ENCODE measurements at places on chromosomes 12 and 14.

DNA sequence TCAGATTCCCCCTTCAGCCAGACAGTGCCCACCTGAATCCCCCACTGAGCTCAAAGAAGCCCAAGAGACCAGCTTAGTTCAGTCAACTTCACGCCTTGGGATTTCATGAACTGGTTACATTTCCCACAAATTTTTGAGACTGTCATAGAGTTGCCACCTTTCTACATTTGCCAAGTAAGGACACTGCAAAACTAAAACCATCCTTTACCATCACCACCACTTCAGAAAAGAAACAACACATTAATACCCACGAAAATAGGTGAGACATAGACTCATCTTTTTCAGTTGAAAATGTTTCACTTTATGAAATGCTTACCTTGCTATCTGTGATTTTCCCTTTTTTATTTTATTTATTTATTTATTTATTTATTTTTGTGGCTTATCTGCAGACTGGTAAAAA lies 16.1 kb downstream of the CMKLR1 start:
- DNase-seq: no peak

- DNase-seq: no peak
Measured at GRCh38 chr12:57416039-57416996, 14.5 kb downstream of the R3HDM2 start.

DNA sequence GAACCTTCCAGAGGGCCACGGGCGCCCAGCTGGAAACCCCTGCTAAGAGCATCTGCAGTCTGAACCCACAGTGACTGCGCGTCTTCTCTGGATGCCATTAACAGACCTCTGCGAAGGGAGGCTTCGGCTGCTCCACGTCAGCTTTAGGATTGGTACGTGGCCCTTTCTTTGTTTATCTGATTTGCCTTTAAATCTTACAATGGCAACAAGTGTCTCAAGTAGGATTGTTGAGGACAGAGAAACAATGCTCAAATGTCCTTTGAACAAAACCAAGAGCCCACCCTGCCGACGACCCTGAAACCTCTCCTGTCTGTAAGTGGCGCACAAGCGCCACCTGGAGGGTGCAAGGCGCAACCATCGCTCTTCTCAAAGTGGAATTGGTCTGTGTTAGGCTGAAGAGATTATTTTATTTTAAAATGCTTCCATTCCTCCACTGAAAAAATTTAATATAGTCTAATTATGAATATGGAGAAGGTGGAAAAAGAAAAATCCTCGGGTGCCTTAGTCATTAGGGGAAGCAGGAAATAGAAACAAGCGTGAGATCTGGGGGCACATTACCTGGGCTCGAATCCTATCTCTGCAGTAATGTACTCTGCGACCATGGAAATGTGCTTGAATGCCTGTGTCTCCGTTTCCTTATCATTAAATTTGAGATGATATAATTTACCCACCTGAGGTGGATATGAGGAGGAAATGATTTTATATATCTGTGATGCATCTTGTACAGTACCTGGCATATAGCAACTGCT lies 82.6 kb upstream of the PTPRB start:
- DNase-seq: no peak

GRCh38 chr12:101570047-101570446 lies 24.7 kb upstream of the MYBPC1 start:
- DNase-seq: no peak

DNA sequence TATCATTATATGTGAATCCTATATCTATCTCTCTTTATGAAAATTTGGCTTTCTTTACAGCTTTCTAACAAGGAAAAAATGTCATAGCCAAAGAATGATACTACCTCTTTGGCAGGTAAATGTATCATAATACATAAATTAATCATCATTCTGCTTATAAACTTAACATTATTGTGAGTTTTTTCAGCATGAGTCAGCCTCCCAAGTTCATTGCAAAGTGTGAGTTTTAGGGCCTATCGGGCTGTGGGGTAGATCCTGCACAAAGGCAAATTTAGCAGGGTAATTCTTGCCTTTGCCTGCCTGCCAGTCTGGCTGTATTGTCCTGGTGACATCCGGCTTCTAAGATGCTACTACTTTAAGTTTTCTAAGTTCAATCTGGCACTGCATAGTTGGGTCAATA lies 412.6 kb downstream of the MDGA2 start:
- DNase-seq: no peak

GRCh38 chr14:22887260-22887989 lies 4.4 kb downstream of the REM2 start:
- no peak for DNase-seq

GRCh38 chr14:59215322-59215721 lies 26.9 kb downstream of the DAAM1 start:
- DNase-seq: no peak

- no peak for DNase-seq
Measured at GRCh38 chr14:59836116-59836515, 34.5 kb downstream of the RTN1 start.

DNA sequence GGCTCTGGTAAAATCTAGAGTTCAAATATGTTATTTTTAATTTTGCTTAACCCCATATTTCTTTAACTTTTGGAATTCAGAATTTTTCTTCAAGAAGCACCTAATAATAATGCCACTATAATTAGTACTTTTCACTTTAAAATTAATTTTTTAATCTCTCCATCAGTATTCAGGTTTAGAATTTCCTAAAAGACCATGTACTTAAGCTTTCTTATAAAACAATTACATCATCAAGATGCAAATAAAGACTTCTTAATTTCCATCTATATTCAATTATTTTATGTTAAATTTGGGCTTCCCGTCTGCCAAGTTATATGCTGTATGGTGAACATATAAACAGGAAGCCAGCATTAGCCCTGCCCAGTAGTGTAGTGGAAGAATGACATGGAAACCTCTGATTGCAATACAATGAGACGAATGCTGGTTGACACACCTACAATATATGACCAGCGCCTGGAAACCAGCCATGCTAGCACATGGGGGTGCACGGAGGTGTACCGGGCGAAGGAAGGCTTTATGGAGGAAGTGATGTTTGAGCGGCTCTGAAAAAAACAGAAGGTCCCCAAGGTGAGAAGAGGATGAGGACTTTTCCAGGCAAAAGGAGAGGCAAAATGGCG lies 82.2 kb downstream of the LLPH start:
- DNase-seq: no peak

DNA sequence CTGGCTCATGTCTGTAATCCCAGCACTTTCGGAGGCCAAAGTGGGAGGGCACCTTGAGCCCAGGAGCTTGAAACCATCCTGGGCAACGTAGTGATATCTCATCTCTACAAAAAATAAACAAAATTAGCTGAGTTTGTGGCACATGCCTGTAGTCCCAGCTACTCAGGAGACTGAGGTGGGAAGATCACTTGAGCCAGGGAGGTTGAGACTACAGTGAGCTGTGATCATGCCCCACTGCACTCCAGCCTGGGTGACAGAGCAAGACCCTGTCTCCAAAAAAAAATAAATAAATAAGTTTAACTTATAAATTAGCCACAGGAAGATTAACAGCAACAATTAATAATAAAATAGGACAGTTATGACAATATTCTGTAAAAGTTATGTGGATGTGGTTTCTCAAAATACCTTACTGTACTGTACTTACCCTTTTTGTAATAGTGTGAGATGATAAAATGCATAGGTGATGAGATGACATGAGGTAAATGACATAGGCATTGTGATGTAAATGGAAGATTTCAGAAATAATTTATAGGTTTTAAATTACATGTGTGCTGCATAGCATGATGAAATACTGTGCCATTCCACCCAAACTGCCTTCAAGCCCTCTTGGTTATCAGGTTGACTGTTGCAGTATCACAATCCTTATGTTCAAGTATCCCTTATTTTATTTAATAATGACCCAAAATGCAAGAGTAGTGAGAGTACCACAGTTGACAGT lies 22.0 kb downstream of the USP15 start:
- no peak for DNase-seq

DNA sequence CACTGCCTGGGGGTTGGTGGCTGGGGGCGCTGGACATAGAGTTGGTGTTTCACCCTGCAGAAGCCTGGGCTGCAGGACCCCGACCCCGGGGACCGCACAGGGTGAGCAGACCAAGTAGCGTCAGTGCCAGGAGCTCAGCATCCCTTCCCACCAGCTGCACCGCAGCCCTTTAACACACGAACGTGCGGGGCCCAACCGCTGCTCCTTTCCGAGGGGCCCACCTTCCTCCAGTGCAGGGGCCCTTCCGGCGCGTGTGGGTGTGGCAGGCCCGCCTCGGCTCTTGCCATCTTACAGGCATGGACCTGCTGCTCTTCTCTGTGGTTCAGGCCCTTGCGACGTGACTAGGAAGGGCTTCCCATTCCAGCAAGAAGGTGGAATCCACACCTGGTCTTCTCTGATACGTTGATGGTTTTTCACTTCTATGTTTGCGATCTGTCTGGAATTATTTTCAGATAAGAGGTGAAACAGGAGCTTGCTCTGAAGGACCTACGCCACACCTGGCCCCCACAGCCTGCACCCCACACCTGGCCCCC lies 47.8 kb downstream of the LRCOL1 start:
- DNase-seq: no peak

DNA sequence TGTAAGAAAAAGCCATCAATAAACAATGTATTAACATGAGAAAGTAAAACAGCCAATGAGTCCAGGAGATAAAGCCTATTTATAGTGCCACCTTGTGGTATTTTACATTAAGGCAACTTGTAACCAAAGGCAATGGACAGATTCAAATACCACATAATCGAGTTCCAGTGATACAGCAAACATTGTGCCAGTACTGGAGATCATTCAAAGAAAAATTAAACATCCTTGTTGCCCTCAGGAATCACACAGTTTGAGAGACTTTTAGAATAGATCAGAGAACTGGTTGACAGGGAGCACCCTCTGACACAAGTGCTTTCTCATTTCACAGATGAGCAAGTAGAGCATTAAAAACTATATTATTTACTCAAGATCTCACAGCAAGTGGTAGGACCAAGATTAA lies 98.1 kb downstream of the DDHD1 start:
- no peak for DNase-seq

- no peak for DNase-seq
Measured at GRCh38 chr12:125453751-125454150, 388.5 kb downstream of the AACS start.

GRCh38 chr12:45259675-45260074 lies 43.8 kb downstream of the ANO6 start:
- no peak for DNase-seq

DNA sequence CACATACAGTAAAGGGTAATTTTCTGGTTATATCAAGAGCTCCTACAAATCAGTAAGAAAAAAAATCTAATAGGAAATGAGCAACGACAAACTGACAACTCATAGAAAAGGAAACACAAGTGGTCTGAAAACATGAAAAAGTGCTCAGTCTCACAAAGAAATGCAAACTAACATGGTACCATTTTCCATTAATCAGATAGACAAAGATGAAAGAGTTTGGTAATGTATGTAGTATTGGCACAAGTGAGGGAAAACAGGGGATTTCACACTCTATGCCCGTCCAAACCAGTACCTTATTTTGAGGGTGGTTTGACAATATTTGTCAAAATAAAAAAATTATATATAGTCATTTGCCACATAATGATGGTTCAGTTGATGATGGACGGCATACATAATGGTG lies 13.2 kb downstream of the PTPN11 start:
- DNase-seq: no peak

- DNase-seq: no peak
Measured at GRCh38 chr14:46989566-46989965, 338.0 kb upstream of the RPL10L start.

DNA sequence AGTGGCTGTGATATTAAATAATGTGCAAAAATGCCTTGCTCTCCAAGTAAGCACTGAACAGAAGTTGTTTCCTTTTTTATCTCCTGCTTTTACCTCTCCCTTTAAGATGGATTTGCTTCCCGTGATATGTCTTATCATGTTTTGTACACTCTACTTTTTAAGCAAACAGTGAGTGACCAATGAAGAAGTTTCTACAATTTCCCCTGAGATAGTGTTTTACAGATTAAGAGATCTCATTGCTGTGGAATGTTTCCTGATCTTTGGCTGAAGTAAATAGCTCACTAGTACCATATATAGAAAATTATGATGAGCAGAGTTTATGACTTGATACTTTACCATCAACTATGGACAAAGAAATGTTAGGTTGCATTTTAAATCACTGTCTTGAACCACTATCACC lies 184.8 kb upstream of the PDE3A start:
- no peak for DNase-seq

- no peak for DNase-seq
Measured at GRCh38 chr12:52907092-52907810, 2.4 kb upstream of the KRT8 start.

DNA sequence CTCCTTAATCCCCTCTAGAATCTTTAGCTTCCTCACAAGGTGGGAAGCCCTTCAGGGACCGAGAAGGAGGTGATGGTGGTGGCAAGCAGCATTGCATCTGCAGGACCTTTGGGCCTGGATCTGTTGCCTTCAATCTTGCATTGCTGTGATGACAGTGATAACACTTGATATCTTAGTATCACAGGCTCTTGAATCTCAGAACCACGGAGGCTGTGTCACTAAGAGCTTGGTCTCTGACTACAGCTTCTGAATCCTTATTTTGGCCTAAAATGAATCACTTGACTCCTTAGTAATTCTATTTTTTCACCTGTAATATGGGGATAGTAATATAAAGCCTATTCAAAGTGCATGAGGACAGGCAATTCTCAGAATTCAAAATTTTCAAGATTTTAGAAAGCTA lies 8.9 kb upstream of the AMN1 start:
- no peak for DNase-seq

DNA sequence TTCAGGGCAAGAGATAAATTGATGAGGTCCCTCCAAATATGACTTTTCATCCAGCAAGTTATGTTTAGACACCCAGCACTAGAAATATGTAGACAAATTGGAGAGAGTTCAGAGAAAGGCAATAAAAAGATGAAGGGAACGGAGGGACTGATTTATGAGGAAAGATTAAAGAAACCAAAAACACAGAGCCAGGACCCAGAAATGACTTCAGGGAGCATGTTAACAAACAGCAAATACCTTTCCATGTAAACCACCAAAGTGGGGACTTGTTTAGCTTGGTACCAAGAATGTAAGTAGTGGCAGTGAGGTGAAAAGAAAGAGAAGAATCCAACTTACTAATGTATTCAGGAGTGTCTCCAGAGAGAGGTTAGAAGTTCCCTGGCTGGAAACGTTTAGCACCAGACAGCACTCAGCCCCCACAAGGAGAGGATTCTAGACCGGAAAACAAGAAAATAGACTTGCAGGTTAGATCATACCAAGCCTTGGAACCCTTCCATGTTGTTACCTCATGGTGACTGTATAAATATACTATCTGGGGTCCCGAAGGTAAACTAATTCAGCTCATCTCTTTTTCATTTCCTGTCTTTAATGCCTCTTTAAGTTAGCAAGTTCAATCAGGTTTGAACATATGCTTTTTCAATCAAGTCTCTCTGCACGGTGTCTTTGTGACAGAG lies 79.2 kb downstream of the TBC1D30 start:
- DNase-seq: no peak

GRCh38 chr12:14773685-14774073 lies 29.6 kb downstream of the WBP11 start:
- no peak for DNase-seq

- no peak for DNase-seq
Measured at GRCh38 chr12:27723212-27723611, 12.6 kb downstream of the MRPS35 start.

All from 8988T (cell line).